ENCODE measurements at places on chromosomes 4 and X.

DNA sequence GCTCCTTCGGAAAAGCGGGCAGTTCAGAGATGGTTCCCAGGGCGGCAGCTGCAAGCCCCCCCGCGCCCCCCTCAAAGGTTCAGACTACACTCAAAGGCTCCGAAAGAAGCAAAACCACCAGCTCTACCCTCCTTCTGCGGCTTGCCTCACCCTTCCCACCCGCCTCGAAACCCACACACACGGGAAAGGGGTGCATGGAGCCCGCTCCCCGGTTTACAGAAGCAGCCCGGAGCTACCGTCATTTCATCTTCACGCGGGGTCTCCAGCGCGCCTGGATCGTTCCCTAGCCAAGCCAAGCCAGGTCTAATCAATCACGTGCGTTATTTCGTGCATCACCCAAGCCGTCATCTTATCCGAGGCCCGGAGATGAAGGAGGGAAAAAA, 1.2 kb downstream of the NLGN4X start:
- no peak for DNase-seq

DNA sequence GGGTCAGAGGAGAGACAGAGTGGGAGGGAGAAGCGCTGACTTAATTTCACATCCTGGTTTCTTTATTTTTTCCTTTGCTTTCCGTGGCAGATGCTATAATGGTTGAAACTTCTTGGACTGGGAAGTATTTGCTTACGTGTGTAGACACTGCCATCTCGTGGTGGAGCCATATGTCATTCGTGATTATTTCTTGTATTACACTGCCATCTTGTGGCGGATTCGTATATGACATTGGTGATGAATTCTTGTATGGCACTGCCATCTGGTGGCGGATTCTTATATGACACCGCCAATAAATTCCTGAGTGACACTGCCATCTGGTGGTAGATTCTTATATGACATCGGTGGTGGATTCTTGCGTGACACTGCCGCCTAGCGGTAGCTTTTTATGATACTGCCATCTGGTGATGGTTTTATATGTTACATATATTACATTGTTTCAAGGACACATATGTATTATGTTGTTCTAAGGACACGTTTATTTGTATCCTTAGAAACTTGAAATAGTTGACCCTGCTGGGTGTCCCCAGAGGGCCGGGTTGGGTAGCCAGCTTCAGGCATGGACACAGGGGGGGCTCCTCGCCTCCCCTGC, 37.3 kb upstream of the CLCN4 start:
- DNase-seq = peak; percentile 2

GRCh38 chr4:75892508-75892907, 9.7 kb downstream of the PPEF2 start:
- no peak for DNase-seq

- DNase-seq = no peak
Observed at GRCh38 chr4:119238068-119238722, 25.7 kb downstream of the USP53 start.

DNA sequence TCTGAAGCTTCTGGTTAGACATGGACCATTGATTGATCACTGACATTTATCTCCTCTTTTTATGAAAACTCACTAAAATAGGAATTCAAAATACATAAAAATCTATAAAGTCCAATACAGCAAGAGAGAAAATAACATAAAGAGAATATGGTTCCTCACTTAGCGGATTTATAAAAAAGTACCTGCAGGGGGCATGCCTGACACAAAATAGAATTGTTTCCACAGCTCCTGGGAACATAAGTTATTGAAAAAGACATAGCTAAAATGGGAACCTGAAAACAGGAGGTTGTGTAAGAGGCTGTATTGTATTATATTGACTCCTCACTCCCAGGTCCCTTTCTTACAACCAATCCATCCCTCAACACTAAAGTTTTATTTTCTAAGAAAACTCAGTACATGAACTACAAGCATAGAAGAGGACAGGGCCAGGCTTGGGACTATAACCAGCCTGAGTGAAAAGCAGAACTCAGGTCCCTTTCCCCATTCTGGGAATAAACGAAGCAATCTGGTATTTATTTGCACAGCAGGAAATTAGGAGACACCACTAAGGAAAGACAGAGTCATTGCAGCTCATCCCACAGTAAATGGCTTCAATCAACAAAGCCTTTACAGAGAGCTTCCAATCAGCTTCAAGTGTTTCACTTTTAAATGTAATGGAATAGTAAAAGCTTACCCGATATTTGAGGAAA, 121.1 kb upstream of the NDST4 start:
- DNase-seq = no peak

DNA sequence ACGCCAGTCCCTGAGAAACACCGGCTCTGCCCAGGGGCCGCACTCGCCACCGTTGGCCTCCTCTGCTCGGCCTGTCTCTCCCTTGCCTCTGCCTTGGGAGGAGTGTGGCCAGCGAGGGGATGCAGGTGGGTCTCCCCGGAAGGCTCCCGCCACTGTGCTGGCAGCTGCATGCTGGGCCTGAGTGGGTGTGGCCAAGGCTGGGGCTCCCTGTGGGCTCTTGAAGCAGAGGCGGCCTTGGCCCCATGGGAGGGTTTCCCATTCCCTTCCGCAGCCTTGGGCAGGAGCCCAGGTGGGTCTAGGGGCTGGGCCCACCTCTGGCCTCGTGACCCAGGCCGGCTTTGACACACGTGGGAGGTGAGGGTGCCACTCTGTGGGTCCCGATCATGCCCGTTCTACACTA, 19.1 kb downstream of the FGFRL1 start:
- DNase-seq = no peak

DNA sequence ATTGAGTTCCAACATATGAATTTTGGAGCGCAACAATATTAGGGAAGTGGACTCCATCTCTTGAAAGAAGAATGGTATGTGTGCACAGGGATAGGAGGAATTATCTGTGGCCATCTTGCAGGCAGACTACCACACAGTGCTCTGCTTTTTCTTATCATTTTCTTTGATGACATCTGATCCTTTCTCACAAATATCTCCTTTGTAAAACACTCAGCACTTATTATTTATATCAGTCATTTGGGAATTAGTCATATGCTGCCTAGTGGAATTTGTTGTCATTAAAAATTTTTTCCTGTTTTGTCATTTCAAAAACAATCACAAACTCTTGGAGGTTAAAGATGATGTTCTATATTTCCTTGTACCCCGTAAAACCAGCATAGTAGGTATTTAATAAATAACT, 444.3 kb upstream of the ATOH1 start:
- no peak for DNase-seq

GRCh38 chrX:39576041-39576872, 521.5 kb downstream of the BCOR start:
- DNase-seq = peak; percentile 25

- DNase-seq = no peak
Observed at GRCh38 chr4:1030031-1030430, 18.6 kb downstream of the FGFRL1 start.

DNA sequence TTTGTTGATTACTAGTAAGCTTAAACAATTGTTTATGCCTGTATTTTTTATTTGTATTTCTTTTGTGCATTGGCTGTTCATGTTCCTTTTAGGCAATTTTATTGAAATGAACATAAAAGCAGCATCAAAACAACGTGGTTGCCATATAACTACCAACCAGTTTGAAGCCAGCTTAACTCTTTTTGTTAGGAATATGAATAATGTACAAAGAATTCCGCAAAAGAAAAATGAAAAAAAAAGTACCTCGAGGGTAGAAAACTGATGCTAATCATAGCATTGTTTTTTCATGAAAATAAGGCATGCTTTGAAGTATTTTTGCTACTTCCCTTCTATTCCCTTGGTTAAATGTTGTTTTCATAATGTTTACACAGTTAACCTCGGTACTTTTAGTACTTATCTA, 1024.0 kb upstream of the SLIT2 start:
- DNase-seq = no peak

GRCh38 chr4:96103086-96103485, 263.2 kb downstream of the PDHA2 start:
- DNase-seq = no peak

- DNase-seq = no peak
Observed at GRCh38 chr4:25457053-25457715, 80.1 kb downstream of the ANAPC4 start.

DNA sequence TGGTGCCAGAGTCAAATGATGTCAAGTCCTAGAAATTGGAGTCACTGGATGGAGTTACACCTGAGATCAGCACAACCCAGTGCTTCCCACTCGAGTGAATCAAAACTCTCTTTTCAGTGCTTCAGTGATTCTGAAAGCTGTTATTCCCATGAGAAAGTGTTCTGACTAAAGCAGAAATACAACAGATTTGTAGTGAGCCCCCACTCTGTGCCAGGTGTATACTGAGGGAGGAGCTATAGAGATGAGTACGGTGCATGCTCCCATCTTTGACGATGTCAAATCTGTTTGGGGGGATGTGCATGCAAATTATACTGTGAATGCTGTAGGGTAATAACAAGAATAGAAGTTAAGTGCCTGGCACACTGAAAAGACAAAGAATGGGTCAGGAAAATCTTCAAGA, 330.2 kb downstream of the HS3ST1 start:
- no peak for DNase-seq

GRCh38 chrX:153779891-153780677, 757 bp upstream of the SRPK3 start:
- peak; percentile 2 for DNase-seq

DNA sequence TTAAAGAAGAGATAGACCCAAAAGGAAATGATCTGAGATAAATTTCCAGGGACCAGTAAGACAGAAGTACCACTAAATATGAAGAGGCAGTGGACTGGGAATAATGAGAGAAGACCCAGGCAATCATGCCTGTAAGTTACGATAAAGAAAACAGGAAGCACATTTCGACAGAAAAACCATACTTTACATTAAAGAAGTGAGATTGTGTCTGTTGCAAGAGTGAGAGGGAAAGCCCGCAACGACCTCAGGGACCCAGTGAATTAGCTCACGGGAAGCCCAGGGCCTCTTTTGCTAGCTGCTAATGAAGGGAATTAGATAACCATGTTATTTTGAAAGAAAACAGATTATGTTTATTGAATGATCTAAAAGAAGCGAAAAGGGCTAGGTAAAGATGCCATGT, 28.9 kb upstream of the ACSL1 start:
- no peak for DNase-seq

DNA sequence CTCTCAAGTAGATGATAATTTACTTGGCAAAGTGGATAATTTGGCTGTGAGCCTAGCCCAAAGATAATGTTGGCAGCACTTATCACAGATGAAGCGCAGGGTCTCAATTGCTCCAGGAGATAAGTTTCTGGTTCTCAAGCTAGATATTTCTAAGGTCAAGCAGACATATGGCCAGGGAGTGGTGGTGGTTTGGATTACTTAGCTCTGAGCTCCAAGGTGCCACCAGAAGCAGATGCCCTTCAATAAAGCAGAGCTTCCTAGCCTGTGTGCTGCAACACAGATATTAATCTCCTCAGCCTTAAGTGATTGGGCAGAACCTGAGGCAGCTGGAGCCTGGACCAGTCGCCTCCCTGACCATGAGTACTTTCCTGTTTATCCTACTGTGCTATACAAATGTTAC, 79.2 kb upstream of the NALF2 start:
- DNase-seq = no peak

DNA sequence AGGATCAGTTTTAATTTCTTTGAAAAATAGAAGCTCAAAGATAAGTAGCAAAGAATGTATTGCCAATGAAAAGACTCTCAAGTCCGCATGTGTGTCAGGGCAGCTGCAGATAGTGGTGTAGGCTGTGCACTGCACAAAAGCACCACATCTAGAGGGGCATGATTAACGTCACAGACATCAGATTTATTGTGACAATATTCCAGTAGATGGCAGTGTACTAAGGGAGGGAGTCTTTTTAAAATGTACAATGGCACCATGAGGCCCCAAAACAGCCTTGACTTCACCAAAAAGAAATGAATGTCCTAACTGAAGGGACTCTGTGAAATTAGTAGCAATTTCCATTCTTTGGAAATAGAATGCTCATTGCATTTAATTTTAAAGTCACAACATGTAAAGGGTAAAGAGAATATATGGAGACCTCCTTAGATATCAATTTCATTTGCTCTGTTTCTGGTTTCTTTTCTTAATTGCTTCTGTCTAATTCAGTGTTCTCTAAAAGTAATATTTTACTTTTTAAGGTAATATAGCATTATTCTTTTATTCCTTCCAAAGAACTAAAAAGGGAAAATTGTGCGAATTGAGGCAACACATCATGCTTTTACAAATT, 98.4 kb downstream of the ZNF827 start:
- DNase-seq = peak; percentile 6

GRCh38 chrX:7941390-7942042, 14.3 kb upstream of the PNPLA4 start:
- DNase-seq = no peak

All from NCI-H774 (cell line).